ENCODE measurements at places on chromosomes 7 and 10. TPM values are rescaled to one million over a fixed set of nuclear protein-coding genes. Genes with fewer than 3 reads are reported as not detected.
A peak's percentile ranks its signal among the peaks of the same experiment; 100 is the strongest.

PCDH15 gene
- total RNA-seq = not detected

CHST3 gene
- total RNA-seq = not detected

DNA sequence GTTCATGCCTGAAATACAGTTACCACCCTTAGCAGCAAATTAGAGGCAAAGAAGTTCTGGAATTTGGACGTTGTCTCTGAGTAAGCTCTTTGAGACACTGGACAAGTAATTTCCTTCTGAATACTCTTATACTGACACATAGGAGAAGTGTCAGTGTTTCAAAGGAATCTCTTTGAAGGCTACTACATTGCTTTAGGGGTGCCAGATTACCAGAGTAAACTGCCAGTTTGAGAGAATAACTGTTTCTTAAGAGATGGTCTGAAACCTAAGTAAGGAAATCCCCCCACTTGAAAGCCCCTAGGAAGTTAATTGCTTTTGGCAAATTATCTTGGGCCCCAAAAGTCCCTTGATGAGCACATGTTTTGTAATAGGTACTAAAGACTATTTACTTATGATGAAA is 3.4 kb downstream of the FAS start:
- ATAC-seq = no peak

DNA sequence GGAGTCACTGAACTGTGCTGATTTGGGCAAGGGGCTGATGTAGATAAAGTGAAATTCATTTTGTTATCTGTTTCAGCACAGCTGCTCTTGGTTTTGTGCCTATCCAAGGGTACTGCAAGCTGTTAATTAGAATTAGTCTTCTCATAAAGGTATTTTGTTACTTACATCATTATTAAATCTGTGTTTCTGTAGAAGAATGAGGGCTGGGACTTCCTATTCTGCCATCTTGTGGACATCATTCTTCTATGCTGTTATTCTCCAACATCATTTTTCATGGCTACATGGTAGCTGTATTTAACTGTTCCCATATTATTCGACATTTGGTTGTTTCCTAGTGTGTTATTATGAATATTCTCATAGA is 76.2 kb upstream of the CCDC71L start:
- no peak for ATAC-seq

GRCh38 chr7:68248973-68249372 is 1252.3 kb downstream of the TYW1 start:
- ATAC-seq = no peak

DNA sequence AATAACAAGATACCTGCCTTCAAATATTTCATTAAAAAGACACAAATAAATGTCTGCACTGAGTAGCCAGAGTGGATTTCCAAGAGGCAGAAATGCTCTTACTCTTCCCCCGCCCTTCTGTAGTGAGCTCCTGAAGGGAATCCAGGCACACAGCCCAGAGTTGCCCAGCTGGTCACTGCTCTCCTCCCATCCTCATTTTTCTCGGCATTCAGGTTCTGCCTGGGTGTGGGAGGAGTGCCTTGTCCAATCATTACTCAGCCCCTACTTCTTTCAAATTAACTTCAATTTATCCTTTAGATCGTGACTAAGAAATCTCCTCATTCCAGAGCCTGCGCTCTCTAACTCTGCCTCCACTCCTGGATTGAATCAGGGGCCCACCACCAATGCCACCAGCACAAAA is 12.2 kb downstream of the CCDC6 start:
- no peak for ATAC-seq

- no peak for ATAC-seq
Measured at GRCh38 chr10:60352105-60352504, 37.6 kb downstream of the ANK3 start.

- ATAC-seq = peak; percentile 55
Measured at GRCh38 chr7:116543664-116544063, 18.8 kb downstream of the CAV1 start.

GRCh38 chr10:114304017-114304570 is 65.0 kb downstream of the VWA2 start:
- peak; percentile 78 for ATAC-seq

- peak; percentile 92 for ATAC-seq
Measured at GRCh38 chr10:103254538-103255325, 9.0 kb downstream of the RPEL1 start.

- no peak for ATAC-seq
Measured at GRCh38 chr7:70580161-70580560, 551.8 kb upstream of the GALNT17 start.

DNA sequence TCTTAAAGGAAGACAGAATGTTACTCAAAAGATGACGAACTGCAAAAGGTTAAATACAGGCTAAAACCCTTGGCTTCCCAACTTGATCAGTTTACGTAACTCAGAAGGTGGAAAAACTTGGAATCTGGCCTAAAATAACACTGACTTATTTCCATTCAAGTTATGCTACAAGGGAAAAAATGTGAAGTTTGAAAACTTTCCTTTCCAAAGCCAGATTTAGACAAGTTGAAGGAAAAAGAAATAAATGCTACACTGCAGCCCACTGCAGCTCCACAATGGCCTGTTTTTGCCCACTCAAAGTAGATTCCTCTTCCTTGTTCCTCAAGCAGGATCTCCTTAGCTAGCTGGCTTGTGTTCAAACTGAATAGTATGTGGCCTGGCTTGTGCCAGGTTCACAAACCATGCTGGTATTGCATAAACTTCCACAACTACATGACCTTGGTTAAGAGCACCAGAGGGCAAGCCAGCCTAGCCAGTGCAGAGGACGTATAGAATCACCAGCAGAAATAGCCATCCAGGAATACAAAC is 166.2 kb downstream of the CPEB3 start:
- no peak for ATAC-seq

Data from activated T-helper 17 cell treated with anti-CD3 and anti-CD28 coated beads, Interleukin-2, amount 50 U/mL, for 72 hours (primary cell).